ENCODE measurements at places on chromosomes 3 and 15.
A peak's percentile ranks its signal among the peaks of the same experiment; 100 is the strongest.

GRCh38 chr3:5428607-5429516, 241.4 kb downstream of the EDEM1 start:
- DNase-seq: no peak

GRCh38 chr3:107523539-107524325, 970 bp downstream of the BBX start:
- DNase-seq: peak; percentile 57

- no peak for DNase-seq
Observed at GRCh38 chr3:169998668-169999131, 32.1 kb downstream of the SEC62 start.

- no peak for DNase-seq
Observed at GRCh38 chr3:57818772-57819171, 62.7 kb downstream of the SLMAP start.

DNA sequence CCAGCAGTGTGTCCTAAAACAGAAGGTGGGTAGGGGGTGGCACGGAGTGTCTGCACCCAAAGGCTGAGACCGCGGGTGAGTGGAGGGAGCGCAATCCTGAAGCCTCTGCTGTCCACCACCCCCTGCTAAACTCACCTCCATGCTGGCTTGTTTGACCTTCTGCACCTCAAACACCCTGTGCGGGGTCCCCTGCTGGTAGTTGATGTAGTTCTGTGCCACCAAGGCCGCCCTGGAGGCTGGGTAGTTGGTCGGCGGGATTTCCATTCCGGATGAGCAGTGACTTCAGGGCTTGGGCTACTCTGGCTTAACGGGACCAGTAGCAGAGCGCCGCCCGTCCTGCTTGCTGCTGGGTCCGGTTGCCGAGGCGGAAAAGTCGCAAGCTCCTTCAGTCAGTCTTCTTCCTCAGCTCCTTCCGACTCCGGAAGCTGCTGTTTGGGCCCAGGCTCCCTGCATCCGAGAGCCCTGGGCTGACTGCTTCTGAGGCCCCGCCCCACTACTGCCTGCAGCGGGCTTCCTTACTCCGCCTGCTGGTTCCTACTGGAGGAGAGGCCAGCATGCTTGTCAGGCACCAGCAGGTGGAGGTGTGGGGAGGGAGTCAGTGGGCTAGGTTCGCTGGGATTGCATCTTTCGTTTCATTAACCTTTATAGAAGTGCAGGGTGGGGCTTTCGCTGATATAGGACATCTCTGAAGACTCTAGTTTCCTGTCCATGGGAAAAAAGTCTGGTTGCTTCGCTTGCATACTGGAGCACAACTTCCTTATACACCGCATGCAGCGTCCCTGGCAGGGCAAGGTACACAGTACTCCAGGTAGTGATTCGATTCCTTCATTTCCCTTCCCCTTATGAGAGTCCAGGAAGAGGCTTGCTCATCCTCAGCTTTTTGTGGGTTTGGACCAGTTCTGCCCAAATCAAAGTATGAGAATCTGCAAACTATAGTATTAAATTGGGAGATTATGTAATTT, at the start of gene LXN:
TSS of gene LXN (minus strand) at position 434 of the 962 bp plus-strand sequence. CDS start at position 264, 170 bp downstream.
- DNase-seq: no peak

- no peak for DNase-seq
Observed at GRCh38 chr3:141808586-141808985, 45.4 kb downstream of the GRK7 start.

DNA sequence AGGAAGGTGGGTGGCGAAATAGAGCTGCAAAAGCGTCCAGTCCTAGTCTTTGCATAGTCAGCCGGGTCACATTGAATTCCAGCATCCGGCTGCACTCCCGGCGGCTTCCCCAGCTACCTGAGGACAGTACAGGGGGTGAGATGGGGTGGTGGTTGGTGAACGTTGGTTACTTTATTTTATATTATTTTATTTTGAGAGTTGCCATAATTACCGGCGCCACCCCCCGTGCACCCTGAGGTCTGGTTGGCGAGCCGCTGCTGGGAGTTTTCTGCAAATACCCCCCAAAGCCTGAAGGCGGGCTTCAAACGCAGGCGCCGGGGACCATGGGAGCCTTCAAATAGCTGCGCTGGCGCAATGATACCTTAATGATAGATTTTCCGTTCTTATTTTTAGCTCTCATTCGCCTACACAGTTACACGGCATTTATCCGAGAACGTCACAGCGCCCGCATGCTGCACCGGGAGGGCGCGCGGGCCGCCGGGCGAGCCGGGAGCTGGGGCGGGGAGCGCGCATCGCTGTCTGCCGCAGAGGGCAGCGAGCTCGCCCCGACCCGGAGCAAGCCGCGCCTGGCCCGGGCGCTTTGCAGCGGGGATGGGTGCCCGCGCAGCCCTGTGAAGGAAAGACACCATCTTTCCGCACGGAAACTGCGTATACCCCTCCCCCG, 756 bp upstream of the RASGRF1 start:
- peak; percentile 41 for DNase-seq

DNA sequence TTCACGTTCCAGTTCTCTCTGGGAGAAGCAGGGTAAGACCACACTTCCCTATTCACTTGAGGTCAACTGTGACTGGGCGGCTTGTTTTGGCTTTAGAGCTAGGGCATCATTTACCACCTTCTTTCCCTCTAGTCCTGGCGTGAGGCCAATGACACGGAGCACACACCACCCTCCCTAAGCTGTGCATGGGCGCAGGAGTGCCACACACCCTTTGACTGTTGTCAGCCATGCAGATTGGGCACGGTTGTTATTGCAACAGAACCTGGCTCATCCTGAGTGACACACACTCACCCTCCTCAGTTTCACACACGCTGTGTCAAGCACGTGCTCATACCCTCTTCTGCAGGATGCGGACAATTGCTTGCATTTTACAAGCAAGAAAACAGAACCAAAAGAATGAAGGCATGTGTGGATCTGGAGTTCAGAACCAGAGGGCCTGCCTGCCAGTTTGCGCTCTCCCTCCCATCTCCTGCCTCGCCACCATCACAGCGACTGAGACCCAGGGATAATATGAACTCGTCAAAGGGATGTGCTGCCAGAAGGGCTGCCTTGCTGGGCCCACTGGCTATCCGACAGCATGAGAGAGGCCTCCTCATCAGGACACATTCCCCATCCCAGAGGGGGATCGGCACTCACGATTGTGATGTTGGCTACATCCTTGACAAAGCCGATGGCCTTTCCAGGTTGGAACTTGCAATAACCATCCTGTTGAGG, 17.6 kb downstream of the CTSH start:
- no peak for DNase-seq

DNA sequence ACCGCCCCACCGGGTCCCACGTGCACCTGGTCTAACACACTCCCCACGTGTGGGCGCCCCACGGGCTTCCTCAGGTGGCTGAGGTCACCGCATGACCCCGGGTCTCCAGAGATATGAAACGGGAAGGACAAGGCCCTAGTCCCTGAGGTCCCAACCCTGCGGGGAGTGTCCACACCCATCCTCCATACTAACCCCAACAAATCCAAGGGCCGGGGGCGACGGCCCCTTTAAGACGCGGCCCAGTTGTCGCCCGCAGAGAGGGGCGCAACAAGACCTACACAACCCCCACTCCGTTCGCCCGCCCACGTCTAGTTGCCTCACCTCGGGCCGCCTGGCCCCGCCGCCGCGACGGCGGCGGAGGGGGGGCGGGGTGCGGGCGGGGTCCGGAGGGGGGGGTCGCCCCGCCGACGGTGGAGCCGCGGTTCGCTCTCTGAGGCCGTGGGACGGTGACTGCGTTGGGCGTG, 396 bp downstream of the INO80 start:
- DNase-seq: no peak

All from NCI-H1694 treated with DMSO at 0.1 percent for 48 hours (cell line).